Right atrium auricular region (tissue), 2 donors: ENCODE measurements at places on chromosomes 7 and 10. TPM values are rescaled to one million over a fixed set of nuclear protein-coding genes. Genes with fewer than 3 reads are reported as not detected.

- no peaks in the 10 kb centered on the region for H3K27me3 ChIP-seq
- no peaks in the 10 kb centered on the region for H3K36me3 ChIP-seq
- no peak for DNase-seq
- no peaks in the 10 kb centered on the region for H3K4me1 ChIP-seq
These were observed 933.1 kb upstream of the LRRN3 start for GRCh38 chr7:110157631-110158362.

DNA sequence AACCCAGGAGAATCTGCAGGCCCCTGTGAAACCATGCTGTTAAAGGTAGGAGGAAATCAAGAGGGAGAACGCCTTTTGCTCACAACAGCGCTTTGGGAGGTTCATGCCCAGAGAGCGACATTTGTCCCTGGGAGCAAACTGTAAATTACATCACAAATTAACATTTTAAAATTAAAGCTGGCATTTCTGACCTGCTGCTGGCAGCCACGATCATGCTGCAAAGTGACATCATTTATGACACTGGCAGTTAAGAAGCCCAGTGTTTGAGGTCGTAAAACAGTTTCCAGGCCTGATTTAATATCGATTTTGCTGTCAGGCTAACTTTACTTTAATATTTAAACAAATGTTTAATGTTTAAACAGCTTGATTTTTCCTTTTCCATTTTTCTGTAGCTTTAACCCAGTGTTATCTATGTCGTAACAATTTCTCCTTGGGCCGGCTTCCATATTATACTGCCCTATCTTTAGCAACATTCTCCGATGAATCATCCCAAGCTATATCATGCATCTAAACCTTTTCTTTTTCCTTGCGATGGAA is 86.5 kb upstream of the NPVF start:
- no peak overlapping the region for H3K4me3 ChIP-seq
- no peaks in the 10 kb centered on the region for H3K27me3 ChIP-seq
- H3K36me3 ChIP-seq, result no peaks in the 10 kb centered on the region

- no peaks in the 10 kb centered on the region for H3K36me3 ChIP-seq
- no peak for DNase-seq
- H3K4me1 ChIP-seq, result no peaks in the 10 kb centered on the region
- no peak overlapping the region for H3K4me3 ChIP-seq
These were observed 231.1 kb downstream of the REEP3 start for GRCh38 chr10:63752318-63752717.

The SFRP5 gene
- total RNA-seq, result 260 TPM

The GPR26 gene
- total RNA-seq, result not detected
